NCI-H2081 treated with DMSO at 0.1 percent for 48 hours (cell line): ENCODE measurements at places on chromosomes 2 and 18.

DNA sequence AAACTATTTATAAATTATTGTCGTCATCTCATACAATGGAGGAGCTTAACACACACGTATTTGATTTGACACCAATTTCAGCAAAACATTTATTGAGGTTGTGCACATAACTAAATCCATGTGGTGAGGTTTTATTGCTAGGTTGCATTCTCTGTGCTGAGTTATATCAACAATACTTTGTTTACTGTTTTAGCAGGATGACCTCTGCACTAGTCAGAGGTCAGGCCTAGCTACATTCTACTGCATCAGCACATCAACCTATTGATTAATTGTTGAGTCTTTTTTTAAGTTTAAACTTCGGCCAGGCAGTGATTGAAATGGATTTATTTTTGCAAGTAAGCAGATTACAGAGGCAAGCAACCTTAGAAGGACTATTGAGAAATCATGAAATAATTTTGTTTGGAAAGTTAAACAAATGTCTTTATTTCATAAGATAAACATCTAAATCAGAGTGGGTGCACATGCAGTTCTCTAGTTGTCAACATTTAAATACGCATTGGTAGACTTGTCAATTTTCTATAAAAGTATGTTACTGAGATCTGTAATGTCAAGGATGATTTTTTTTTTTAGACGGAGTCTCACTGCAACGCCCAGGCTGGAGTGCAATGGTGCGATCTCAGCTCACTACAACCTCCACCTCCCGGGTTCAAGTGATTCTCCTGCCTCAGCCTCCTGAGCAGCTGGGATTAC, 75.2 kb upstream of the CD28 start:
- DNase-seq, result no peak

DNA sequence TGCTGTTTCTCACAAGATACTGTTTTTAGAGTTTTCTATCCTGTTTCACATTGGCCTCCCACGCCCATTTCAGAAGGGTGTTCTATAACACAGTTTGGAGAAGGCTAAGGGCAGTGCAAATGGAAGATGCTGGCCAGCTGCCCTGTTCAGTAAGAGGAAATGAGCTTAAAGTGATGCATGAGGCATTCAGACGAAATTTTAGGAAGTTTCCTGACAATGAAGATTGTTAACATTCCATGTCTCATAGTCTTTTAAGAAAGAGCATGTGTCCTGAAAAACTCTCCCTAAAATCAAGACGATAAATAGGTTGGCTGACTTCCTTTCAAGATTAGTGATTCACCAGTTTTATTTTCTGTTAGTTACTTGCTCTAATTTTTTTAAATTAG, 484.2 kb upstream of the NRP2 start:
- DNase-seq, result no peak

DNA sequence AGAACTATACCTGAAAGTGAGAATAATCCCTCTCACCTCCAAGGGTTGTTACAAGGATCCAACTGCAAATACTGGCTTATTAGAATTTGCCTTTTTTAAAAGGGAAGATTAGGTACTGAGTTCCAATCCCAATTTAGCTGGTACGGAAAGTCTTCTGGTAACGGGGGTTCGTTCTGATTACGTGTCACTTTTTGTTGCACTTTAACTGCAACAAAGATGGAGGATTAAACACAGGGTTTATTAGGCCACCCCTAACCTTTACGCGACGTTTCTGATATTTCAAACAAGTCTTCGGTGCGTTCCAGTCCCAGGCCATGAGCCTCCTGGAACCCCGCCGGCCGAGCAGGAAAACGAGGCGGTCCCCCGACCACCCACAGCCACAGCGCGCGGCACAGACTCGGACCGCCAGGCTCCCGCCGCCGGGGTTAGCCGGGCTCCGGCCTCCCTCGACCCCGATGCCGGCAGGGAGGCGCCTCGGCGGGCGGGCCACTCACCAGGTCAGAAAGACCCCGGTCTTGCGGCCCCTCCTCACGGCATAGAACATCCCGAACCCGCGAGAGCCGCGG, 411 bp downstream of the RNASEH1 start:
- no peak for DNase-seq

DNA sequence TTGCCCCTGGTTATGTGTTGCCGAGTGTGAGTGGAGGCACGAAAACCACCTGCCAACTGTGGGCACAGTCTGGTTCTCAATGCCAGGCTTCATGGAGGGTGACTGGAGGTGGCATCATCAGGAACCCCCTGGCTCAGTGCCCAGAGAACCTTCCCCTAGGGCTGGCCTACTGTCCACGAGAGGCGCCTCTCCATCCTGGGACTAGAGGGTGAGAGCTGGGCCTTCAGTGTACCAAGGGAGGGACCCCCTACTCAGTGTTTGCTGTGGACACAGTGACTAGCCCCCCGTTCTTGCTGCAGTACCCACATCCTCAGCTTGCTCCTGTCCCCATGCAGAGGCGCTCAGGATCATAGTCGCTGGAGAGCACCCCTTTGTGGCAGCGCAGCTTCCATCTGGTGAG, 202.6 kb downstream of the HDAC4 start:
- DNase-seq, result no peak

GRCh38 chr2:99867770-99868169, 274.6 kb downstream of the AFF3 start:
- DNase-seq, result no peak

DNA sequence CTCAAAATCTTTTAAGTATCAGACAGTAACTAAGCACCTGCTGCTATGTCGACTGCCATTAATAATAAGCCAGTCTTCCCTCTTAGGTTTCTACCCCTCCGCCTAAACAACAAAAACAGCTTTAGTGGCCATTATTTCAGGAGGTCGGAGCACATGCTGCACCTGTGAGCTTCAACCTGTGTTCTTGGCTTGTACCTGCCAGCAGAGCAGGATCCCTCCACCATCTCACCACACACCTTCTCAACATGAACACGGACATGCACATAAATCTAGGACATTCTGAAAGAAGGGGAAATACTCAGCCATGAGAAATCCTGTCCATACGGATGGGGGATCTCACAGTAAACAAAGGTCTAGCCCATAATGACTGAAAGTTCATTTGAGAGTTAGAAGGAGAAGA, 3.7 kb downstream of the CYB5A start:
- no peak for DNase-seq

DNA sequence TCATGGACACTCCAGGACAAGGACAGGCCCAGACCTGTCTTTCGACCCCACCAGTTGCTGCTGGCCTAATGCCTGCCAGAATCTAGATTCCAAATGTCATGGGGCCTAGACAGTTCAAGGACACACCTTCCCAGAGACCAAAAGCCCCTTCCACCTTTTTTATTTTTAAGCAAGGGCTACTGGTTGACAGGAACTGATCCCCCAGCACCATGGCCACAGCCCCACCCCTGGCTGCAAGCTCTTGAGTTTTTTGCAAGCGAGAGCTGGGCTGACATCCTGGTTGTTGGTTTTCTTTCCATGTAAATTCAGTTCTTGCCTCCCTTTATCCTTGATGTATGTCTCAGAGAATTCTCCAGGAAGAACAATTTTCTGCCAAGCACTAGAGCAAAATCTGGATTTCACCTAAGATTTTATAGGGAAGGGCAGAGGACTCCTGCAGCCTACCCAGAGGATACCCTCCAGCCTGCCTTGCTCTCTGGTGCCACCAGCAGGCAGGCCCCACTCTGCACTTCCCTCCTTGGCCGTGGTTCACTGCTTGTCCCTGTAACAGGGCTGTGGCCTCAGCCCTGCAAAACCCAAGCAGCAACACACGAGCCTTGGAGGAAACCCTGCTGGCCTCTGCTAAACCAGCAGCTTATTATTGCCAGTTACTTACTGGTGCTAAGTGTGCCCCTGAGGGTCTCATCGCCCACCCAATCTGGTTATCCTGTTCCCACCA, 97.7 kb downstream of the TWIST2 start:
- DNase-seq, result no peak

GRCh38 chr18:79607361-79607952, 72.1 kb upstream of the CTDP1 start:
- no peak for DNase-seq

- DNase-seq, result no peak
Observed at GRCh38 chr2:183112577-183112976, 11.7 kb upstream of the NUP35 start.

DNA sequence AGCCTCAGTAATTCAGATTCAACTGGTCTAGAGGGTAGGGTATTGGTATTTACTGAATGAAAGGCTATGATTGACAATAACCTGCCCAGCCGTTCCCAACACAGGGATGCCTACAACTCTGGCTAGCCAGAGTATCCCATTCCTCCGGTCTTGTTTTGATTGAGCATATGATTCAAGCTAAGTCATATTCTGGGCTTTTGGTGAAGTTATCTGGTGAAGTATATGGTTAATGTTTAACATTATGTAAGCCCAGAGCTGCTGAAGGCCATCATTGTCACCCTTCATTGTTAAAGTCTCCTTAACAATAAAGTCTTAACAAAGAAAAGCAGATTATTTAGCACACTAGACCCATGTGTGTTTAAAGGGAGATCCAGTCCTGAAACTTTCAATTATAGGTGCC, 152.6 kb downstream of the EXOC6B start:
- DNase-seq, result no peak

DNA sequence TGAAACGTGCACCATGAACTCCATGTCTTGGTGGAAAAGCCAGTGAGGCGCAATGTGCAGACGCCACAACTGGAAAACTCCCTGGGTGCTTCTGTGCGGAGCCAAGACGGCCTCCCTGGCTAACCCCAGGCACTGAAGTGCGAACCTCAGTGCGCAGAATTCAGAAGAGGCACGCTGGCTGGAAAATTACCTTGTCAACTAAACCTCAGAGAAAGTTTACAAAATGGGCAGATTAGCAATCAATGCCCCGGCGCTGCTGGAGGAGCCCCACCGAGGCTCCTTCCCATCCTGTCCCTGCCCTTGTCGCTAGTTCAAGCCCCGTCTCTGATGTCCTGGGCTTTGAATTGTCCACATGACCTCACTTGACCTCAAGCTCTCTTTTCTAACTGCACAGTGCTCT, 22.2 kb downstream of the SNORC start:
- DNase-seq, result no peak

- DNase-seq, result no peak
Observed at GRCh38 chr2:98486374-98486981, 41.8 kb downstream of the INPP4A start.

GRCh38 chr2:80473796-80474195, 169.2 kb upstream of the LRRTM1 start:
- no peak for DNase-seq

DNA sequence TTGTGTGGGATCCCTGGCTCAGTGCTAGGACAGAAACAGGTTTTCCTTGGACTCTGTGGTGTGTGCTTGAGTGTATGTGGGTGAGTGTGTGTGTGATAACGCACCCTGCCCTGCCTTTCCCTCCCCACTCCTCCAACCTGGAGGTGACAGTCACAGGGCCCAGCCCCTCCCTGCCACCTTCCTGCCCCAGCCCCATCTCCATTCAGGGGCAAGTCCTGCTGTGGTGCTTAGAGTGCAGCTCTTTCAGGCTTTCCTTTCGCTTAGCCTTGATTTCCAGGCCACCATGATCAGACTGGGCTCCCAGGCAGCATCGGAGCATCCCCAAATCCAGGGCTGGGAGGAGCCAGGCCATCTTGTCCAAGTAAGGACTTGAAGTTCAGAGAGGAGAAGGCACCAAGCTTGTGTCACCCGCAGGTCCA, 185.2 kb downstream of the ZFP36L2 start:
- no peak for DNase-seq

- no peak for DNase-seq
Observed at GRCh38 chr2:119252186-119253113, 28.8 kb downstream of the STEAP3 start.

DNA sequence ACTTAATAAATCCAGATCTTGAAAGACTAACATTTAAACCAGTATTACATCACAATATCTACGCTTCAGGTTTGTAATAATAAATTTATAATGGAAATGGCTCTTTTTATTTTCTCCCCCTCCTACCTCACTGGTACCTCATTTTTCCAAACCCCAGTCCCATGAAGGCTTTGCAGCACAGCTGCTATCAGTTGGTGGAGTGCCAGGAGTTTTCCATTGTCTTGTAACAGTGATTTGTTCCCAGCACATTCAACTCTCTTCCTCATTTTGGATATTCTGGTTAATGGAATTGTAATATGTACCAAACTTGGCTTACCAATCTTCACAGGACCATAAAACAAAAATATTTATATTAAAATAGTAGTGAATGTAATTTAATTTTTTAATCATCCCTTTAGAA, 91.2 kb downstream of the VRK2 start:
- DNase-seq, result no peak

- no peak for DNase-seq
Observed at GRCh38 chr18:11857177-11857887, 6.1 kb downstream of the CHMP1B start.

DNA sequence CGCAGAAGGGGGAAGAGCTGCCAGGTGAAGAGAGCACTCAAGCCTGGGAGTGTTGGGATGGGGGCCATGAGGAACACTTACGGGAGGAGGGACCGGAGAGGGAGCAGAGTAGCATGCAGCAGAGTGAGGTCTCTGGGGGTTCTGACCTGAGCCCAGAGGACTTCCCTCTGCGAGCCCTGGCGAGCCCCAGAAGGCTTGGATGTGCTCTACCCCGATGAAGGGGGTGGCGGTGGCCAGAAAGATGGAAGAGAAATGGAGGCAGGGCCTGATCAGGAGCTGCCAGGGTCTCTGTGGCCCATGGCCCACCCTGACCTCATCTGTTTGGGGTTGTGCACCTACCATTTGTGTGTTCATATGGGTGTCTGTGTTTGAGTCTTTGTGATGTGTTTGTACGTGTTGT, 42.0 kb downstream of the CROCC2 start:
- no peak for DNase-seq

- DNase-seq, result no peak
Observed at GRCh38 chr2:62757029-62757428, 51.5 kb downstream of the EHBP1 start.

DNA sequence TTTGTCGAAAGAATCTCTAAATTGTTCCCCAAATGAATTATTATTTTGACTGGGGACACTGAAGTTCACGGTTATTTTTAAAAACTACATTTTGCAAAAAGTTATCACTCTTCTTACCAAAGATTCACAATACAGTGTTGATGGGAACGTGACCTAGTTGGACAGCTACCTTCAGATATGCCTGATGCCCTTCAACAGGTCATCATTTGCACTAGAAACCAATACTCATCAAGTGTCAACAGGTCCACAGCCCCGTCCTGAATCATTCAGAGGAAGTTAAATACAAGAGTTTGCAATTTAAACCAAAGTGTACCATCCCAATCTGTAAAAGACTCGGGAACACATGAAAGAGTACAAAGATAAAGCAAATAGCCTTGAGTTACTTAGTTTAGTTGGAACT, 28.3 kb downstream of the BCL2 start:
- no peak for DNase-seq

GRCh38 chr2:111169268-111169667, 48.6 kb downstream of the BCL2L11 start:
- no peak for DNase-seq

DNA sequence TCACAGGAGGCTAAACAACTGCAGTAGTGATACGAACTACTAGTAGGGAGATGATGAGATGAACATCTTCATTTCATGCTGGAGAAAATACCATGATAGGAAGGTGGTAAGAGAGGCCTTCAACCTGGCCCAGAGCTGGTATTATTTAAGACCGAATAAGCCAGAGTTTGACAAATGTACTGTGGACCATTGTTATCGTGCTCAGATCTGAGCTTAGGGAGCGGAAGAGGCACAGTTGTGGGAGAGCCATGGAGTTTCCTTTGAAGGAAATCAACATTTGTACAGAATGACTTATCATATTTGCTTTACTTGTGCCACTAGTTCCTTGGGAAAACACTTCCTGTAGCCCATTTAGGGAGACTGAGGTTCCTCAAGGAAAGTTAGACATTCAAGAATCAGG, 260.6 kb upstream of the TNP1 start:
- DNase-seq, result no peak
